ENCODE measurements at places on chromosomes 4 and X. TPM values are rescaled to one million over a fixed set of nuclear protein-coding genes. Genes with fewer than 3 reads are reported as not detected.

The MAGEC3 gene
- not detected for total RNA-seq

The C4orf50 gene
- 0.06 TPM for total RNA-seq

The ADGRA3 gene
- 26.2 TPM for total RNA-seq

The PCYT1B gene
- 0.32 TPM for total RNA-seq

The ATP6AP2 gene
- total RNA-seq: 111 TPM

The TAF7L gene
- total RNA-seq: not detected

DNA sequence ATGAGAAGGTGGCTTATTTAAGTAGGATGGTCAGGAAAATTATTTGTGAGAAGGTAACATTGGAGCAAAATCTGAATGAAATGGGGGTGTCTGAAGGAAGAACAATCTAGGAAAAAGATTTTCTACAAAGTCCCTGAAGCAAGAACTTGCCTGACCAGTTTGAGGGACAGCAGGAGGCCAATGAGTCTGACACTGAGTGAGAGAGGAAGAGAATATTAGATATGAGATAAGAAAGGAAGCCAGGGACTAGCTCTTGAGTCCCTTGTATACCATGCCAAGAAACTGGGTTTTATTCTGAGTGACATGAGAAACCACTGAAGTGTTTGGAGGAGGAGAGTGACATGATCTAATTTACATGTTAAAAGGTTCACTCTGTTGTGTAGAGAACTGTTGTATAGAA lies 1478.9 kb downstream of the RPA4 start:
- DNase-seq: no peak

DNA sequence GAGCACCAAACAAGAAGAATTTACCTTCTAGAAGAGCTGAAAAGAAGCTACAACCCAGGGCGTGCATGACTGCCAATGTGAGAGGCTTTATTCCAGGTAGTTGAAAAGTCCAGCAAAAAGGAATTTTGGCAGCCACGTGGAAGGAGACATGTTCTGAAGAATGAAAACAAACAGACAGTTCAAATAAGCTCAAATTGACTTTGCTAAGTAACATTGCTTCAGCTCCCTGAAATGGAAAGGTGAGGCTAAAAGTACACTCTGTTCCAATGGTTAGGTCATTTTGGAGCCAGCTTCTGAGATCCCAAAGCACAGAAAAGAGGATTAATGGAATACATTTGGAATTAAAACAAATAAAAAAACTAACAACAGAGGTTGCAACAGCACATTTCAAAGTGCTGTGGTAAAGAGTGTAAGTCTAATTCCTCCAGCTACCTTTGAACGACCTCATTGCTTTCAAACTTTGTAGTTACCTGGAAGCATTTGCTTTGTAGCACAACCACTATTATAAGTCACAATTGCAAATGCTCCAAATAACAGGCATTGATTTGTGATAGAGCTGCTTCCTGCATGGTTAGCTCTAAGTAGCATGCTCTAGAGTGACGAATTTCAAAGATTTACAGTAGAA lies 405.3 kb upstream of the EDA2R start:
- no peak for DNase-seq

DNA sequence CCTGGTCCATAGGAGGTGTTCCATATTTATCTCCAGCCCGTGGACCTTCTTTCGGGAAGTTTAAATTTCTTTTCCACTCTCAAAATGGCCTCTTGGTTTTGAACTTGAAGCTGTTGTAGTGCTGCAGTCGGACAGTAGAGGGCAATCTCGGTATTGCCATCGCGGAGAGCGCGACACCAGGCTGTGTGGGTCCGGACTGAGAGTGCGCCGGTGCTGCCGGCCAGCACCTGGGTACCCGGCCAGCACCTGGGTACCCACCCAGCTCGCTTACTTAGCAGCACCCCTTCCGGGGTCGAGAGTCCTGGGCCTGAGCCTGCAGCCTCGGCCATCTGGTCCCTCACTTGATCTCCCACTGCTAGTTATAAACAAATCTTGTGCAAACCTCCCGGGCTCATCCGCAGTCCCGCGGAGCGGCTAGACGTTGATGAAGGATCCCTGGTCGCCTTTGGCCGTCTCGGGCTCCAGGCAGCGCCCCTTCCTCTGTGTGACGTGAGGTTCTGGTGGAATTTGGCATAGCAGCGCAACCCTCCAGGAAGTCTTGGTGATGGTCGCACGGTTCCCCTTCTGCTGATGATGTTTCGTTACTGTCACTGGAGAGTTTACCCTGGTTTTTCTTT lies 18.0 kb downstream of the FAM9A start:
- peak; percentile 50 for DNase-seq

DNA sequence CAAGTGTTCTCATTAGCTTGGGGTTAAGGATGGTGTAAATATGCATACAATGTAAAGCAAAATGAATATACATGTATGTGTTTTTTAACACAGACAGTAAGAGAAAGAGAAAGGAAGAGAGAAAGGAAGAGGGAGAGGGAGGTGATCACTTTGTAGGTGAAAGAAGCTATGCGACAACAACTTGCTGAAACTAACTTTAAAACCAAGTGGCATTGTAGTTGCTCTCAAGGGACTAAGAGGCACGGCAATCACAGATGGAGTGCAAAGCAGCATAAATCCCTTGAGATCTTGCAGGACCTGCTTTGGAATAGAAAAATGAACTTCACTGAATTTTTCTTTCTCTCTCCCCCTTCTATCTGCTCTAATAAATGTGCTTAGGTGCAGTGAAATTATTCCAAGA lies 1665.0 kb upstream of the TENM3 start:
- DNase-seq: no peak

DNA sequence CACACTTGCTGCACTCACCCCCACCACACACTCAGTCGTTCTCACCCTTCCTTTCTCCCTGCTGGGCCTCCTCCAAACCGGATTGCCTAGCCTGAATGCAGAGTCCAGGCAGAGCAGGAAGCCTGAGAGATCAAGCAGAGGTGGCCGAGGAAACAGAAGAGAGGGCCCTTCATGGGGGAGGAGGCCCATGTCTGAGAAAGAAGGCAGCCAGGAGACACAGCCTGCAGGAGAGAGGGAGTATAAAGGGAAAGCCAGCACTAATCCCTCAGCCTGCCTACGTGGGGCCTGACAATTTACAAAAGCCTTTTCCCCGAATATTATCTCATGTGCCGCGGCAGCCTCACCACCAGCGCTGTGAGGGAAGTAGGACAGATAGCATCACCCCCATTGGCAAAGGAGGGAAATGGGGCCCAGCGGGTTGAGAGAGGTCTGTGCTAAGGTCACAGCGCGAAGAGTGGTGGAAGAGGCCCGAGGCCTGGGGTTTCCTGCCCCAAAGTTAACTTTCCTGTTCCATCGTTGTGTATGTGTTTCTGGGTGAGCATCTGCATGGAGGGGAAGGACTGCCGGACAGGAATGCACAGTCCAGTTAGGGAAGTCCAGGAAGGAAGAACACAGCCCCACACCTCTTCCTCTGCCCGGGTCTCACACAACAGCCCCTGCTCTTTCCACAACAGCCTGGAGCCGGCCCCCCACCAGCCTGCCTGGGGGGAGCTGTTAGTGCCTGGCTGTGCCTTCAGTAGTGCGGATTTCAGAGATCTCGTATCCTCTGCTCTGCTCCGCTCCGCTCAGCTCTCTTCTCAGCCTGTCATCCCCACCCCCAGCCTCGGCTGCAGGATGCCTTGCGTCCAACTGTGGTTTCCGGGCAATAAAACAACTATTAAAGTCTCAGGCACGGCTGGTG lies 50.9 kb upstream of the BCOR start:
- no peak for DNase-seq

GRCh38 chr4:189414021-189414420 lies 526.7 kb upstream of the FRG1 start:
- no peak for DNase-seq

- DNase-seq: no peak
These were observed 39.7 kb upstream of the CXorf51A start for GRCh38 chrX:146854281-146854680.

GRCh38 chr4:181517491-181517890 lies 725.7 kb upstream of the TENM3 start:
- DNase-seq: no peak

GRCh38 chrX:38489341-38489740 lies 72.0 kb upstream of the TSPAN7 start:
- no peak for DNase-seq

GRCh38 chr4:124941267-124941666 lies 228.7 kb upstream of the ANKRD50 start:
- no peak for DNase-seq

DNA sequence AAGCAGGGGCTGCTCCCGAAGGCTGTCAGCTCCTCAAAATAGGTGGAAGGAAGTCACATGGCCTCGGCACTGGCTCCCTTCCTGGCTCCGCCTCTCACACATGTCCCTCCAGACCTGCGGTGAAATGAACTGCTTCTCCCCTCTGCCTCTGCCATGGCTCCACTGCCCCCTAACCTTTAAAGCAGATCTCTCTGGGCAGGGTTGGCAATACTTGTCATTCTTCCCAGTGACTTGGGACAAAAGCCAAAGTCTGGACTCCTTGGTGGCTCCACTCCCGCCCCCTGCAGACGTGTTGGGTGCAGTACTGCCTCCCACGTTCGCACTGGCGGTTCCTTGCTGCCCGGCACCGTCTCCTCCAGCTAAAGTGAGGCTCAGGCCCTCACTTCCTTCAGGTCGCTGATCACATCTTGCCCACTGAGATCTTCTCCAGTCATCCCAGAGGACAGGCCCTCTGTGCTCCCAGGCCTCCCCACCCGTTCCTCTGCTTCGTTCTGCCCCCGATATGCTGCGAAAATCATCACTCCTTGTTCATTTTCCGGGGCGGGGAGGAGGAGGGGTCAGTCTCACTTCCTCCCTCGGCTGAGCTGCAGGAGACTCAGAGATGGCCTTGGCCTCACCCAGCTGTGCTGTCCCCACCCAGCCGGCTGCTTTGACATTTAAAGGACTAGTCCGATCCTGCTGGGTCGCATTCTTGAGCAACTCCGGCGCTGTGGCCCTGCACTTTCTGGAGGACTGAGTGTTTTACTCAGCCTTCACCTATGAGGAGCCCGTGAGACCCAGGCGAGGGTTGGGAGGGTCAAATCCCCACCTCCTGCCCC lies 97.4 kb downstream of the PHKA2 start:
- DNase-seq: peak; percentile 77

DNA sequence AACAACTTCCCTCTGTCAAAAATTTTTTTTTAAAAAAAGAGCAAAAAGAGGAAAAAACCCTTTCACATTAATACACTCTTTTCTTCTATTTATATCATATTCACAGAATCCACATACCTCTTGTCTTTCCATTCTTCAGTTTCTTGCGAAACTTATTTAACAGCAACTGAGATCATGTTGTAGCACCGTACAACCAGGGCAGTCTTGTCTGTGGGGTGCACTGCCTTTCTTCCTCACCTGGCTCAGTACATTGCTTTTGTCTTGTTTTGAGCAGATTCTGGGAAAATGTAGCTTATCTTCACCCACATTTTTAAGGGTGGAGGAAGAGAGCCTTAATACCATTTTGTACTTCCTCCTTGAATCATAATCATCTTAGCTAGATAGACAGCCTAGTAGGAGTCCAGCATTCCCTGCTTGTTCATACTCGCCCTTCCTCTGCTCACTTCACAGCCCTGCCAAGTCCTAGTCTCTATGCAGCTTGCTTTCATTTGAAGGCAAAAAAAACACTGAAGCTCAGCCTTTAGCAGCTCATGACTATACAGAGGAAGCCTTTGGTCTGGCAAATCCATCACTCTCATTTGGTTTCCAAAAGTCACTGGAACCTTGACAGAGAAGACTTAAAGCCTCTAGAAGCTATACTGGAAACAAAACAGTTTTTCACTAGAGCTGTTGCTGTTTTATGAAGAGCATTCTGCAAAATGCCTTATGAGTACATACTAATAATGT lies 140.6 kb upstream of the BANK1 start:
- no peak for DNase-seq

GRCh38 chr4:93719552-93719951 lies 109.0 kb upstream of the ATOH1 start:
- DNase-seq: no peak

- no peak for DNase-seq
These were observed 676.6 kb downstream of the FAT4 start for GRCh38 chr4:125991398-125991797.

- no peak for DNase-seq
These were observed 223.7 kb downstream of the QDPR start for GRCh38 chr4:17288151-17288550.

DNA sequence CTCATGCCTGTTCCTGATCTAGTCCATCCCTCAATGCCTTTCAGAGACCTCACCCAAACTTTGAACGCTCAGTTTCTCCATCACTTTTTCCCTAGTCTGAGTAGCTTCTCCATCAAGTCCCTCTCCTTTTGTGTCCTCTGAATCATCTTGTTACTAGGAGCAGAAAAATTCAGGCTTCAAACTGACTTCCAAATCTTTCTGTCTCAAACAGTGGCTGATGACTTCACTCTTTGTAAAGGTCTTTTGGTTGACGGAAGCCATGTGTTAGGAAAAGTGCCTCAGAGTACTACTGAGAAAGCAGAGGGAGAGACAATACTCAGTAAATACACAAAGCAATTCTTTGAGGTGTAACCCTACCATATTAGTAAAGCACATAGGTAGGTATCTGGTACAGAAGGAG lies 65.7 kb upstream of the CAMK2D start:
- no peak for DNase-seq

- no peak for DNase-seq
These were observed 180.9 kb upstream of the AADAT start for GRCh38 chr4:170270628-170271027.

DNA sequence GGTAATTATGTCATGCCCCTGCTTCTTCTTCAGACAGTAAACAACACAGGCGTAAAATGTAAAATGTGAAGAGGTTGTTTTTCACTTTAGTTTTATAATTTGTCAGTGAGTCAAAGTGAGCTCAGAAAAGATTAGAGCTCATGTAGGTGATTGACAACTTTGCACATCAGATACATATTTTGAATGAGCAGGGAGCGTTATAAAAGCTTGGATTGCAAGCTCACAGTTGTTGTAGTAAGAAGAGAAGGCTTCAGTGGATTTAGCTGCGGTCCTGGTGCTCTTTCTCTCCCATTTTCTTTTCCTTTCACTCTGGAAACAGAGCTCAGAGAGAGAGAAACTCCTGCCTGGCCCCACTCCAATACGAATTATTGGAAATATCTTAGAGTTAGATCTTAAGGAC lies 26.4 kb downstream of the MTMR1 start:
- no peak for DNase-seq

DNA sequence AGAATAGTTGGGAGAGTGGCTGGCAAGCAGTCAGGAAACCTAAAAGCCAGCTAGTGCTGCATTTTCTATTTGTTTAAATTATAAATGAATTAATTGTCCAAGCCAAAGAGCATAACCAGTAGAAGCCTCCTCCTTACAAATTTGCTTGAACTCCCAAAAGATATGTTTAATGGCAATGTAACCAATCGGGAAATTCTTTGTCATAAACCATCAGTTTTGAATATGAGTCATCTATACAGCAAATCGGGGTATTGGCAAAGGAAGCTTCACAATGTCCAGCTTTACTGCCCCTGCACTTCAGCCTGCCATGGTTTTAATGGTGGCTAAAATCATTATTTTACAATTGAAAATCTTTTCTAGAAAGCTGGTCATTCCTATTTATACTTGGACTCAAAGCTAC lies 216.6 kb downstream of the SHROOM3 start:
- DNase-seq: no peak

- DNase-seq: no peak
These were observed 21.5 kb downstream of the FRMPD4 start for GRCh38 chrX:12159799-12160198.
